Left renal cortex interstitium (tissue), 4 donors: ENCODE measurements at places on chromosomes 4 and X.

GRCh38 chr4:130576218-130576617 is 1480.3 kb downstream of the C4orf33 start:
- no peak for DNase-seq

- DNase-seq: no peak
Measured at GRCh38 chr4:14117575-14118238, 490.2 kb upstream of the BOD1L1 start.

GRCh38 chrX:8987672-8988250 is 46.2 kb downstream of the FAM9B start:
- no peak for DNase-seq

DNA sequence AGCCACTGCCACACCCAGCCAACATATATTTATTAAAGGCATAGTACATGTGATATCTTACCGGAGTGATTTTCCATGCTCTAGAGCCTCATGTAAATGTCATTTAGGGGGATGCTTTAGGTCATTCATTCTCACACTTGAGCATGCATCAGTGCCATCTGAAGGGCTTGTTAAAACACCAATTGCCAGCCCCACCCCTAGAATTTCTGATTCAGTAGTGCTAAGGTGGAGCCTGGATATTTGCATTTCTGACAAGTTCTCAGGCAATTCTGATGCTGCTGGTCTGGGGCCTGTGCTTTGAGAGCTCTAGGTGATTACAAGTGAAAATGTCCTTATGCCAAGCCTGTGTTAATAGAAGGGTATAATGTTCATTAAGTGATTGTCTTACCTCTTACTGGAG is 107.7 kb downstream of the PHEX start:
- DNase-seq: no peak

DNA sequence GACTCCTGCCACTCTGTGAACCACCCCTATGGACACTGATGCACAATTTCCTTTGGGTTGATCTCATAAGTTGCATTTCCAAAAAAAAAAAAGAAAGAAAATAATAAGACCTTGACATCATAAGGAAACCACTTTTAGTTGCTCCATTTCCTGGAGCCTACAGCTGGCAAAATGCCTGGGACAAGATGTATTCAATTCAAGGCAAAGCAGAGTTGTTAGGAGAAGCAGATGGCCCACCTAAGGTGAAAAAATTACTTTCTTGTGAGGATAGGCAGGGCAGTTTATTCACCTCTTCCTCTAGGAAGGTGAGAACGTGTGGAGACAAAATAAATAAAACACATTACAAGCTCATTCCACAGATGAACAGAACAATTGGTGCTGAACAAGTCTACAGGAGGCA is 14.1 kb upstream of the SCRG1 start:
- DNase-seq: no peak

- DNase-seq: no peak
Measured at GRCh38 chr4:131093303-131093702, 1997.4 kb downstream of the C4orf33 start.

GRCh38 chr4:105291925-105292324 is 145.2 kb downstream of the TET2 start:
- no peak for DNase-seq

DNA sequence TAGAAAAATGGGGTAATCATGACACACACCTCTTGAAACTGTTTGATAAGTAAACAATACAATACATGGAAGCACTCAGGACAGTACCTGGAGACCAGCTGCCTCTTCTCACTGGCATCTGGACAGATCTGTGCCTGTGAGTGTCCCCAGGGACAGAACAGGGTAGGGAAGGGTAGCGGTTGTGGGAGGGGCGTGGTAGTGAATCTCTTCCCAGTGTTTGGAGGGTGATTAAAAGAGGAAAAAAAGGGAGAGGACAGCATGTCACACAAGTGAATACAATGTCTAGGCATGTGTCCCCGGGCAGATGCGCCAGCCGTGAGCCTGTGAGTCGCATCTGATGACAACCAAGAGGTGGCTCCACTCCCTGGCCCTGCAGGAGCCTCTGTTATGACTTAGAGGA is 138.8 kb upstream of the MSX1 start:
- DNase-seq: no peak

DNA sequence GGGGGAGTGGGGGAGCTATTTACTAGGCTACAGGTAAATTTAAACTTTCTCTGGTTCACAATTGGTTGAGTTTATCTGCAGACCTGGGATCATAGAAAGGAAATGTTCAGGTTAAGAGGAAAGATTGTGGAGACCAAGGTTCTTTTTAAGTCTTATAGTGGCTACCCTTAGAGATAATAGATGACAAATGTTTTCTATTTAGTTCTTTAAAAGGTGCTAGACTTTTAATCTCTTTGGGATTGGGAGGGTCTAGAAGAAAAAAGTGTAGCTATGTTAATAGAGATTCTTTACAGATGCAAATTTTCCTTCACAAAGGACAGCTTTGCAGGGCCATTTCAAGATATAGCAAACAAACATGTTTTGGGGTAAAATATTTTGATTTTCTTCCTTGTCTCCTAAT is 76.0 kb downstream of the TEX13C start:
- DNase-seq: no peak

GRCh38 chrX:134158821-134159512 is 78.0 kb upstream of the CCDC160 start:
- DNase-seq: no peak

DNA sequence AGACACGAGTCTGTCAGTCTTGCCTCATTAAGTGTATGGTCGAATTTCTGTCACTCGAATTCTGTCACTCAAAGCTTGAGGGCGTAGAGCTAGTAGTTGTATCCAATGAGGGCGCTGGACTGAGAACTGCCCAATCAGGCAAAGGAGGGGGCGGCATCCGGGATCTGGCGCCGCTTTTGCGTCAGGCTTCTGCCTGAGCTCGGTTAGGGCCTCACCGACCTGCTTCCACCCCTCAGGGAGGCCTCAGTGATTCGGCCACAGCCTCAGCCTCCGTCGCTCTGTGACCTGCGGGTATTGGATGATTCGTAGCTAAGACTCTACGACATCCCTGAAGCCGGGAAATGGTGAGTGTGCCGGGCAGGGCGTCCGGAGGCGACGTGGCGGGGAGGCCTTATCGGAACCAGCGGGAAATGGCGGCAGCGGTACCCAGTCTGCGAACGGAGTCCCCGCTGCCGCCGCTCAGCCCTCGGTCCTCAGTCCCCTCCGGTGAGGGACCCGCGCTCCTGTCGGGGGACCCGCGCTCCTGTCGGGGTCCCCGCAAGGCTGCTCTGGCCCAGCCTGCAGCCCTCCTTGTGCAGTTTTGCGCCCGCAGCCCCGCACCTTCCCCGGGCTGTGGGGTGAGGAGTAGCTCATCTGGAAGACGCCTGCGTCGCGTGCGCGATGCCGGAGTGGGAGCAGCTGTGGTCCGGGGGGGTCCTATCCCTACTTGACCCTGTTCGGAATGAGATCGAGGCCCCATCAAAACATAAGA is 88.3 kb downstream of the ZNF718 start:
- DNase-seq: peak; percentile 79

DNA sequence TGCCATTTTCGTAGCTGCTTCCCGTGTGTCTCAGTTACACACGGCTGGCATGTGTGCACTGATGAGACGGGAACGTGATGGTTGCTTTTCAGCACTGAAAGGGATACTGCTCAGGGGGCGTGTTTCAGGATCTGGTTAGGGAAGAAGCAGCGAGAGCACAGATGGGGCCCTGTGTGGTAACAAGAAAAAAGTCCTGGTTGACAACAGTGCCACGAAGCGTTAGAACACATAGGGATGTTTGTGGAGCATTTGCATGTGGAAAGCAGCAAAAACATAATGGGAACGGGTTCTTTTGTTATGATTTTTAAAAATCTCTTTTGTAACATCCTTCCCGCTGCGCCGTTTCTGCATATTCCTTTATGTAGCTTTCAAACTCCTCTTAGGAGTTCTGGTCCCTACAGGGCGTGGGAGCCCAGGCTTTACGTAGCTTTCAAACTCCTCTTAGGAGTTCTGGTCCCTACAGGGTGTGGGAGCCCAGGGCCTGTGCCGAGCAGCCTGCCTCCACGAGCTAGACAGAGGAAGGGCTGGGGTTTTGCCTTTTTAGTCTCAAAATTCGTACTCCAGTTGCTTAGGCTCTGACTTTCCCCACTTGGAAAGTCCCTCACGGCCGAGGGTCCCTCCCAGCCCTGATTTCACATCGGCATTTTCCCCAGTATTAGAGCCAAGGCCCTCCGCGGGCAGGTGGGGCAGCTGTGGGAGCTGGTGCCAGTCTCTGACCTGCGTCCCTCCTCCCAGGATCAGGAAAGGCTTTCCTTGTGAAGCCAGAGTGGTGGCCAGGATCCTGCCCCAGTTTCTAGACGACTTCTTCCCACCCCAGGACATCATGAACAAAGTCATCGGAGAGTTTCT is 11.0 kb upstream of the MSANTD1 start:
- DNase-seq: no peak

GRCh38 chrX:41086627-41086932 is 1.3 kb downstream of the USP9X start:
- DNase-seq: no peak

GRCh38 chrX:132778917-132779316 is 179.5 kb downstream of the HS6ST2 start:
- DNase-seq: no peak

DNA sequence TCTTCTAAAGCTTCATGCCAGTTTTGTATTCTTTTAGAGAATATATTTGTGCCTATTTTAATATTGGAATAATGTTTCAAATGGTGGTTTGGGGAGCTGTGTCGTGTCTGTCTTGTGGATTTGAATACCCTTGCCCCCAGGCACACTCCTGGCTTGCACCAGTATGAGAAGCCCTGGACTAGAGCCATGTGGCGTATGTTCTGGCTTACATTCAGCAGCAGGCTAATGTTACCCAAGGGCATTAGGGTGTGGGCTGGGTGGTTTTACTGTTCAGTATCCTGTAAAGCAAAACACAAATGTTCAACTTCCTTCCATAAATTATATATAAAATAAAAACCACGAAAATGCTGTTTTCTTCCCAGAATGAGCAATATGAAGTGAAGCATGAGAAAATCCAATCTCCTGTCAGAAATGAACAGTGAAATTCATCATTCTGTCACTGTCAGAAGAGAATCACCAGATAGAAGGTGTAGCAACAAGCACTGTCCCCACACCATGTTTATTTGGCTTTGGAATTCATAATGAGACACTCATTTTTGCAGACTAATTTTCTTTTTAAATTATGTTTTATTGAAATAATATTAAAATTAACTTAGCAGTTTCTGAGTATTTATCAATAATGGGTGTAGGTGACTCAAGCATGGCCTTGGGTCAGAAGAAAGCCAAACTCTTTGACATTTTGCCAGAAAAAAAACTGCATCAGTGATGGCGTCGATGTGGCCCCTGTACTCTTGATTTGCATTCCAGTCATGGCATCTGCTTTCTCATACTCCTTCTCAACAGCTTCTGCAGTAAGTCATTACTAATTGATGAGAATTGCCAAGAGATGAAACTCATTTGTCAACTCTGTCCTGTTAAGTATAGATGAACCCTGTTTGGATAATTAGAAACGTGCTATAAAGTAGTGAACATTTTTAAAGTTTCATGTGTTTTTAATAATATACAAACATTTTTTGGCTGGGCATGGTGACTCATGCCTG is 43.8 kb downstream of the WWC2 start:
- no peak for DNase-seq

DNA sequence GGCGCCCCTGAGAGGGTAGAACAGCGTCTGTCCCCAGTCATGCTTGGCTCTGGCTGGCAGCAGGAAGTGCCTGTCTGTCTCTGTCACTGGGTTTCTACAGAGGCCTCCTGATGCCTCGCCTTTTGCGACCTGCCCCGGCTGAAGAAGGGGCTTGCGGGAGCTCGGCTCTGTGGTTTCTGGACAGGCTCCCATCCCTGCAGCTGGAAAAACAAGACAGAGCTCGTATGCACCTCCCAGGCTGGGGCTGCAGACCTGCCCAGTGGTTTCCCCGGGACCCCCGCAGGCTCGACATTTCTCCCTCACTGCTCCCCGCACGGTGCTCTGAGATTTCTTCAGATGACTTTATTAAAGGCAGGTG is 57.0 kb upstream of the SORCS2 start:
- no peak for DNase-seq

DNA sequence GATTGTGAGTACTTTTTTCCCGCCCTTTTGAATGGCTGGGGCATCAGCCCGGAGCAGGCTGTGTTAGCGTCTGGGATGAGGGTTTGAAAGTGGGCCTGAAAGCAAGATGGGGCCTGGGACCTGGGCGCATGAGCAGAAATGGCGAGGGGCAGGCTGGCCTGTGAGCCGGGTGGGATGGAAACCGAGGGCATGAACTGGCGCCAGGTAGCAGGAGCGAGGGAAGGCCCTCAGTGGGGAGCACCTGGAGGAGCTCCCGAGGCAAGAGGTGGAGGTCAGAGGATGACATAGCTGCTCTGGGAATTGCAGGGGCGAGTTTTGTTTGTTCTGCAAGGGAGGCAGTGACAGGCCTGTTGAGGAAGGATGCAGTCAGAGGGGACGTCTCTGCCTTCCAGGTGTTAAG is 68.6 kb downstream of the RGS12 start:
- no peak for DNase-seq

GRCh38 chr4:20528508-20528907 is 171.8 kb upstream of the PACRGL start:
- no peak for DNase-seq

DNA sequence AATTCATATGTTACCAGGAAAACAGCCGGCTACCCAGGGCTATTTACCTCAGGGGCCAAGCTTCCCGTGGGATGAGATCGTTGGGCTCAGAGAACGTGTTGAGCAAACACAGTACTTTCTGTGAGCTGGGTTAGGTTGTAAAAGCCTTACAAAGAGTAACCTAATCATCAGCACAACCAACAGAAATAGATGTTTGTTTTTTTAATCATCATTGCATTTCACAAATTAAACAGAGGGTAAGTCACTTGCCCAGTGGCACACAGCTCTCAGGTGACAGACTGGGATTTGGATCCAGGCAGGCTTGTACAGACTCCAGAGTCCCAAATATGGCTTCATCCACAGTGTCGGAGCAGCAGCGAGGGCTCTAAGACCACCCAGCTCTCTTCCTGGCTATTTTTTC is 20.1 kb downstream of the SPON2 start:
- DNase-seq: no peak

GRCh38 chr4:2818351-2818939 is 25.2 kb upstream of the ADD1 start:
- DNase-seq: no peak

DNA sequence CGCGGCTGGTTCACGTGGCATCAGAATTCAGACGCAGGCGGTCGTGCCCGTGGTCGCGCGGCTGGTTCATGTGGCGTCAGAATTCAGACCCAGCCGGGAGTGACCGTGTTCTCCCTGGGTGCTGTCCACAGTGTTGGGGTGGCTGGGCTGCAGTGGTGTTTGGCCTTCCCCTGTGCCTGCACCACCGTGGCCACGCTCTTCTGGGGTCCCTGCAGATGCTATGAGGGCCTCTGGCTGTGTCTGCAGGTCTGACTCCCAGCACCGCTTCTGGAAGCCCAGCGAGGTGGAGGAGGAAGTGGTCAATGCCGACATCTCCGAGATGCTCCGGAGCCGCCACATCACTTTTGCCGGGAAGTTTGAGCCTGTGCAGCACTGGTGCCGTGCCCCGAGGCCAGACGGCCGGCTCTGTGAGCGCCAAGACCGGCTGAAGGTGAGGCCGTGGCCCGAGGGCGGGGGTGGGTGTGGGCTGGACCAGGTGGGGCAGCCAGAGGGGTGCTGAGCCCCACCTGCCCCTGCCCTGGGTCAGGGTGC is 26.4 kb downstream of the NKX1-1 start:
- DNase-seq: no peak
